ENCODE measurements at places on chromosomes 3 and 15. TPM values are rescaled to one million over a fixed set of nuclear protein-coding genes. Genes with fewer than 3 reads are reported as not detected.

TEX9 gene
- 1.1 TPM for total RNA-seq

DNA sequence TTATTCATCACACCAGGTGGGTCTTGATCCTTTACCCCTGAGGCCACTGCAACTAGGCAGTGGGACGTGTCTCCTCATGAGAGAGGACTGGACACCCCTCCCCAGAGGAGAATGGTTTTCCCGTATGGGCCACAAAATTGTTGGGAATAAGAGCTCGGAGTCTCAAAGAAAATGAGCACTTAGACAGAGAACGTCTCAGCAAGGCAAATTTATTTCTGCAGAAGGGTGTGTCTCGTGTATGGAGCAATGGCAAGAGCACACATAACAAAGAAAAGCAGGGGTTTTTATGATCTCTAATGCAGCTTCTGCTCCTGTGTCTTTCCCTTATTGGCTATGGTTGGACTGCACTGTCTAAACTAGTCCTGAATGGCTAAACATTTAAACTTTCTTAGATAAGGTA, 803.5 kb downstream of the PLOD2 start:
- no peak overlapping the region for H3K4me3 ChIP-seq
- no peaks in the 10 kb centered on the region for H3K4me1 ChIP-seq
- H3K27ac ChIP-seq = no peak overlapping the region
- no peak for DNase-seq
- no peaks in the 10 kb centered on the region for H3K27me3 ChIP-seq
- no peaks in the 10 kb centered on the region for H3K36me3 ChIP-seq

DNA sequence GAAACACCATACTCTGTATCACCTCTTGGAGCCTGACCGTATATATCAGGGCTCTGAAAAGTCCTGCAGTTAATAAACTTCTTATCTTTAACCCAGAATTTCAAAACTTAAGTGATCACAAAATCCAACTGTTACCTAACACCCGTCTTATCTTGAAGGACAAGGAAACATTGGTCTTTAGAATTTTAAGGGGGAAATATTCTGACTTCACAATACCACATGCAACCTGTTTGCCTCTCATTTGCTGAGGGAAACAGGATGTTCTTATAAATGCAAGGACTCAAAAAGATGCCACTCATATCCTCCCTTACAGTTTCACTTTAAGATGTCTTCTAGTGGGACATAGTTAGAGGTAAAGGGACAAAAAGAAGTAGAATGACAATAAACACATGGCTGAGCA, 67.9 kb downstream of the CRTC3 start:
- H3K27ac ChIP-seq = peak overlapping the region; percentile 99
- peaks cover 82% of the 10 kb centered on the region for H3K4me1 ChIP-seq
- H3K36me3 ChIP-seq = peaks cover 82% of the 10 kb centered on the region
- H3K4me3 ChIP-seq = peak overlapping the region; percentile 39

PSMA4 gene
- total RNA-seq = 259 TPM

DNA sequence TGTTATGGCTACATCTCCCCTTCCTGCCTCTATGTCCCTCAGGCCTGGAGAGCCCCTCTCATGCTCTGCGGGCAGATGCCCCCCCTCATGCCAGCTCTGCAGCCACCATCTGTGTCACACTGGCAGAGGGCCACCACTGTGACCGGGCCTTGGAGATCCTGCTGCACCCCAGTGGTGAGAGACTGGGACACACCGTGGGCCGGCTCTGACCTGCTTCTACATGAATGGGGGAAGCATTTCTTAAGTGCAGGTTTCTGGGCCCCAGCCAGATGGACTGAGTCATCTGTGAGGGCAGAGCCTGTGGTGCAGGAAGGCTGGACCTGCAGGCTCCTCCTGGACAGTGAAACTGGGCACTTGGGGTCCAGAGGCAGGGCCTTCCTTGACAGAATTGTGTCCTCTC, 4.8 kb downstream of the VWA5B2 start:
- peaks cover 6% of the 10 kb centered on the region for H3K4me1 ChIP-seq
- no peak for DNase-seq
- H3K27ac ChIP-seq = no peak overlapping the region
- H3K36me3 ChIP-seq = no peaks in the 10 kb centered on the region
- H3K4me3 ChIP-seq = no peak overlapping the region

CCR3 gene
- not detected for total RNA-seq

DNA sequence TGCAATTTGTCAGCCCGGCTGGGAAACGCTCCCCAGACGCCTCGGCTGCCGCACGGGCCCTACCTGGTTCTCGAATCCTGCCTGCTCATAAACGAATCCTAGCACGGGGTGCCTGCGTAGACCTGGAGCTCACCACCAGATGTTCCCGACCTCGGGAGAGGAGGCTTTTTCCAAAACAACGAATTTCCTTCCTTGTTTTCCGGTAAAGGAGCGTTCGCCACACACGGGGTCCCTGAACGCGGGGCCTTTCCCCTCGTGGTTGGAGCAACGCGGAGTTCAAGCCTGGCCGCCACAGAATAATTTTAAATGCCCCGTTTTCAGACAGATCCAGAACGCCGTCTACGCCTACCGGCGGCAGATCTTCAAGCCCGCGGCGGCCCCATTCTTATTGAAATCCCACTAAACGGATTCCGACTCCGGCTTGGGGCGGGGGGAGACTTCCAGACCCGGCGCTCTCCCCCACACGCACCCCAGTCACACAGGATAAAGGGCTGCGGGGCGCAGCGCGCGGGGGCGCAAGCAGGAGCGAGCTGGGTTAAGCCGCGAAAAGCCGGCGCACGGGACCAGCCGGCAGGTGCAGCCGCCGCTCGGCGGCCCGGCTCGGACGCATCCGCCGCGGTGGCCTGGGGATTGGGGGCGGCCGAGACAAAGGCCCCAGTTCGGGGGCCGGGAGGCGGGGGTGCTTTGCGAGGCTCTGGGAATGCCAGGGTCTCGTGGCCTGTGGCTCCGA, 895 bp downstream of the GATA2 start:
- H3K27me3 ChIP-seq = peaks cover 72% of the 10 kb centered on the region
- peaks cover 18% of the 10 kb centered on the region for H3K4me1 ChIP-seq
- no peaks in the 10 kb centered on the region for H3K36me3 ChIP-seq
- H3K27ac ChIP-seq = peak overlapping the region; percentile 57

GRCh38 chr3:157868946-157869345, 237.3 kb downstream of the SHOX2 start:
- no peaks in the 10 kb centered on the region for H3K27me3 ChIP-seq
- no peak overlapping the region for H3K27ac ChIP-seq
- H3K4me1 ChIP-seq = no peaks in the 10 kb centered on the region
- no peak overlapping the region for H3K4me3 ChIP-seq
- no peaks in the 10 kb centered on the region for H3K36me3 ChIP-seq
- no peak for DNase-seq

DNA sequence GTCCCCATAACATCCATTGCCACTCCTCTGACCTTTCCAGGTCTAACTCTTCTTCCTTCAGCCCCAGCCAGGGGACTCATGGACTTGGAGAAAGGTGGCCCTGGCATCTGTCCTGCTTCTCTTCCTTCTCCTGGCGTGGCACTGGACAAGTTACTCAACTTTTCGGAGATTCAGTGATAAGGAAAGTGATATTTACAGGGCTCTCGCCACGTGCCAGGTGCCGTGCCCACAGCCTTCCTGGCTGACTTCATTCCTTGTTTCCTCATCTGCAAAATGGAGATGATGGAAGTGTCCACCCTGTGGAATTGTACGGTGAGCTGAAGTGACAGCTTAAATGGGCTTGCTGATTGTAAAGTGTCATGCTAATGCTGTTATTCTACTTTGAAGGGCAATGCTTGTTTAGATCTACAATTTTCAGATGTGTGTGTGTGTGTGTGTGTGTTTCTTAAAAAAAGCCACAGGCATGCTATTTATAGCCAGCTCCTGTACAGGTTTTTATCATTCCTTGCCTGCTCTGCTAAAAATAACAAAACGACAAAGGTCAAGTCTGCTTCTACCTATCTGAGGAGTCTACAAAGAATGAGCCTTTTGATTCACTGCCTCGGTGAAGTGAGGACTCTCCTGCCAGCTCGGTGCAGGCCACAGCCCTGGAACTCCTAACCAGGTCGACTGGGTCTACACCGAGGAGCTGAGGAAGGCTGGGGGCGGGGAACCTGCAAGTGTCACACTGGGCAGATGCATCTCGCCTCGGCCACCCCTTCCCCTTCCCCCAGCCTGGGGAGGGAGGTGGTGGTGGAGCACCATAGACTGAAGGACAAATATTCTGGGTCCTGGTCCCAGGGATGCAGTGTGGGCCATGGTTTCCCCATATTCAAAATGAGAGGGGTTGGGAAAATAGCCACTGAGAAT, 11.4 kb upstream of the ATP2B2 start:
- no peak overlapping the region for H3K27ac ChIP-seq

GRCh38 chr15:76286271-76286879, 24.9 kb downstream of the ETFA start:
- peaks cover 28% of the 10 kb centered on the region for H3K36me3 ChIP-seq
- H3K4me1 ChIP-seq = peaks cover 25% of the 10 kb centered on the region
- peak overlapping the region; percentile 58 for H3K4me3 ChIP-seq
- H3K27me3 ChIP-seq = no peaks in the 10 kb centered on the region

ISLR gene
- total RNA-seq = not detected

DNA sequence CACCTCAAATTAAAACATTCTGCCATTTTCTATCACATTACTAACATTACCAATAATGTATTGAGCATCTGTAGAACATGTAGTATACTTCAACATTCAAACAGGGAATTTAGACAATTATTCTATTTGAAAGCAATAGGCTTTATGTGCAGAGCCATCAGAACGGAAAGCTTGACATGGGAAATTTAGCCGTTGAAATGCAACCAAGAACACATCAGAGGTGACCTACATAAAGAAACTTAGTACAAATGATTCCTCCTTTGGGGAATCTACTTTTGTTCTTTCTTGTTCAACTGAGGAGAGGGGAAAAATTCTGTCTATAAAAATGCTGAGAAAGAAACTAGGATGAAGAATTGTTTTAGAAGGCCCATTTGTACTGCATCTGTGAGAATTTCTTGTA, 38.6 kb upstream of the RBMS3 start:
- no peaks in the 10 kb centered on the region for H3K27me3 ChIP-seq
- no peak for DNase-seq
- no peaks in the 10 kb centered on the region for H3K36me3 ChIP-seq
- no peaks in the 10 kb centered on the region for H3K4me1 ChIP-seq

- peaks cover 12% of the 10 kb centered on the region for H3K27me3 ChIP-seq
- no peak overlapping the region for H3K27ac ChIP-seq
- H3K36me3 ChIP-seq = no peaks in the 10 kb centered on the region
- no peak for DNase-seq
- peaks cover 7% of the 10 kb centered on the region for H3K4me1 ChIP-seq
These were observed 29.1 kb upstream of the TBC1D23 start for GRCh38 chr3:100231668-100232067.

DNA sequence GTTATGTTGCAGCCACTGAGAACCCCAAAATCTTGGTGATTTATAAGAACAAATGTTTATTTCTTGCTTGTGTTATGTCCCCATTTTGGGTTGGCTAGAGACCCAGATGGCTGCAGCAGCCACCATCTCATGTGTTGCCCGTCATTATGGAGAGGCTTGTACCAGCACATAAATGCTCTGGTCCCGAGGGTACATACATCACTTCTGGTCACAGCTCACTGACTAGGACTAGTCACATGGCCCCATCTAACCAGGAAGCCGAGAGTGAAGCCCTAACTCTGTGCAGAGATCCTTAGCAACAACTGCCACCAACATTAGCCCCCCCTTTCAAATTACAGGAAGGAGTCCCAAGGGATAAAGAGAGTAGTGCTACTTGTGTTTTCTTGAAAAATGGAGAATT, 25.5 kb upstream of the HACD2 start:
- peaks cover 11% of the 10 kb centered on the region for H3K4me1 ChIP-seq
- no peak for DNase-seq
- no peak overlapping the region for H3K27ac ChIP-seq
- H3K36me3 ChIP-seq = peaks cover 2% of the 10 kb centered on the region

DNA sequence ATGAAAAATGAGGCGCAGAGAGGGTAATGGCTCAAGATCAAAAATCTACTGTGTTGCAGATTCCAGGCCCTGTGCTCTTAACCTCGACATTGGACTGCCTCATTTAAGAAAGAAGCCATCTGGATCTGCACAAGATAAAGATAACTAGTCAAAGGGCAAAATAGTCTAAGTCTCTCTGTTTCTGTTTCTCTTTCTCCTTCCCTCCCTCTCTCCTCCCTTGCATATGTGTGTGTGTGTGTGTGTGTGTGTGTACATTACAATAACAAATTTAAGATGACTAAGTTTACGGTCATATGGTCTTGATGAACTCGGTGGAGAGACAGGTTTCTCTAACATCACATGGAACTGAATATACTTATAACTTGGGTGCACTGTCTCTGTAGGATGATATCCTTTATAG, 69.2 kb downstream of the MEIS2 start:
- DNase-seq = no peak
- H3K27me3 ChIP-seq = no peaks in the 10 kb centered on the region

VIPR1 gene
- 19.9 TPM for total RNA-seq

GRCh38 chr3:32440611-32441350, 49.1 kb downstream of the CMTM7 start:
- no peak overlapping the region for H3K27ac ChIP-seq
- no peak overlapping the region for H3K4me3 ChIP-seq
- DNase-seq = no peak
- no peaks in the 10 kb centered on the region for H3K27me3 ChIP-seq
- H3K4me1 ChIP-seq = peaks cover 70% of the 10 kb centered on the region
- H3K36me3 ChIP-seq = peaks cover 39% of the 10 kb centered on the region

DNA sequence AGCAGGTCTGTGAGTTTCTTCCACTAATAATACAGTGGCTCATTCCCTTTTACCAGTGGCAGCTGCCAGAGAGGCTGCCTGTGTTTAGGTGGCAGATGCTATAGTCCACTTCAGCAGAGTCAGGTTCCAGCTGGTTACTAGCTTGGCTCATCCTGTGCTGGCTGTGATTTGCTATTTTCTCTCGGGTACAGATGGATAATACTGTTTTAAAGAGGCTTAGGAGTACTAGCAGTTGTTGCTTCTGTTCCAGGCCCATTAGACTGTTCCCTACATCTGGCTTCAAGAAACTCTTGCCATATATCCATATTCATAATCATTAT, 41.0 kb downstream of the ZNF609 start:
- H3K4me1 ChIP-seq = peaks cover 65% of the 10 kb centered on the region
- peaks cover 47% of the 10 kb centered on the region for H3K36me3 ChIP-seq
- no peak for DNase-seq
- H3K27me3 ChIP-seq = no peaks in the 10 kb centered on the region

- H3K36me3 ChIP-seq = no peaks in the 10 kb centered on the region
- H3K4me3 ChIP-seq = no peak overlapping the region
- no peak overlapping the region for H3K27ac ChIP-seq
- no peaks in the 10 kb centered on the region for H3K27me3 ChIP-seq
- no peak for DNase-seq
- no peaks in the 10 kb centered on the region for H3K4me1 ChIP-seq
These were observed 37.2 kb downstream of the IL20RB start for GRCh38 chr3:136994772-136995516.

DNA sequence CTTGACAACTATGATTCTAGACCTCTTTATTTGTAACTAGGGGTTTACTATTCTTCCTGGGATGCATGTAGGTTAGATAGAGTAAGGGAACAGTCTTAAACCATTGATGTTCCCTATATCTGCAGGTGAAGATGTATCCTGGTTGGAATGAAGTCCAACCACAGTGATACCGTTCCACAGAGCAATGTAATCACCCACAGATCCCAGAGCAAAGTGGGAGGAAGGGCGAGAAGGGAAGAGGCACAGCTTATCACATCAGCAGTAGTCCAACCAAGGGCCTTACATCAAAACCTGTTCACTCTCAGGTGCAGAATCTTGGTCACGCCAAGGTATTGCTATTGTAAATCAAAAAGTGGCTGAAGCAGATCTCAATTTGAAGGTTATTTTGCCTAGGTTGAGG, 61.8 kb upstream of the LIPC start:
- H3K4me1 ChIP-seq = peaks cover 11% of the 10 kb centered on the region
- H3K4me3 ChIP-seq = no peak overlapping the region
- DNase-seq = no peak
- peaks cover 4% of the 10 kb centered on the region for H3K27me3 ChIP-seq
- H3K36me3 ChIP-seq = peaks cover 4% of the 10 kb centered on the region
- H3K27ac ChIP-seq = no peak overlapping the region

THBS1 gene
- total RNA-seq = 1.1 TPM

MB21D2 gene
- 6.6 TPM for total RNA-seq
